Fibroblast of villous mesenchyme (primary cell): ENCODE measurements at places on chromosomes 1 and 21. TPM values are rescaled to one million over a fixed set of nuclear protein-coding genes. Genes with fewer than 3 reads are reported as not detected.

Gene TDRD5
- total RNA-seq = not detected in 2 replicates

Gene LRRC38
- not detected in 2 replicates for total RNA-seq

Gene XCL1
- 0.32 TPM in 1 of 2 replicates, not detected in the other for total RNA-seq

Gene L1TD1
- under 0.01 TPM in 1 of 2 replicates, not detected in the other for total RNA-seq

Gene ST6GALNAC3
- total RNA-seq = 1.3 TPM in 2 replicates

Gene TNFSF4
- total RNA-seq = 45.1 and 127 TPM in 2 replicates

Gene CCDC27
- not detected in 2 replicates for total RNA-seq

Gene TACSTD2
- 0.97 and 17.7 TPM in 2 replicates for total RNA-seq

Gene DTL
- 13.2 and 16.0 TPM in 2 replicates for total RNA-seq

Gene PCBP3
- total RNA-seq = 1.3 and 2.9 TPM in 2 replicates

Gene LIN28A
- not detected in 2 replicates for total RNA-seq
